Stimulated activated CD8-positive, alpha-beta memory T cell treated with anti-CD3 and anti-CD28 coated beads, Interleukin-7, amount 100 ng/mL, for 48 hours (primary cell): ENCODE measurements at places on chromosomes 2 and 18.
A peak's percentile ranks its signal among the peaks of the same experiment; 100 is the strongest.

GRCh38 chr2:64311191-64311910, 142.6 kb upstream of the LGALSL start:
- DNase-seq: no peak

DNA sequence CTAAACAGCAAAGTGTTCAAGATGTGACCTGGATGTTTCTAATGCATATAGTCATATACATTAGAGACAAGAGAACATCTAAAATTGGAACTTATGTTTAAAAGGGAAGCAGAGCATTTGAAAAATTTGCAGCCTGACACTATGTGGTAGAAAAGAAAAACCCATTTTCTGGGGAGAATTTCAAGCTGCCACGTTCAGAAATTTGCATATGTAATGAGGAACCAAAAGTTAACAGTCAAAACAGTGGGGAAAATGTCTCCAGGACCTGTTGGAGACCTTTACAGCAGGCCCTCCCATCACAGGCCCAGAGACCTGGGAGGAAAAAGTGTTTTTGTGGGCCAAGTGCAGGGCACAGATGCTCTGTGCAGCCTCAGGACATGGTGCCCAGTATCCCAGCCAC, 8.2 kb upstream of the TMEM18 start:
- no peak for DNase-seq

- no peak for DNase-seq
These were observed 198.5 kb upstream of the HDAC4 start for GRCh38 chr2:239599299-239599698.

- DNase-seq: no peak
These were observed at the start of gene VWC2L for GRCh38 chr2:214410918-214411554. VWC2L (plus strand) TSS chr2:214411054; CDS start chr2:214414194, 3,140 bp downstream.

GRCh38 chr2:147374423-147374811, 470.4 kb upstream of the ACVR2A start:
- no peak for DNase-seq

- no peak for DNase-seq
These were observed 41.2 kb upstream of the GCFC2 start for GRCh38 chr2:75751824-75752468.

DNA sequence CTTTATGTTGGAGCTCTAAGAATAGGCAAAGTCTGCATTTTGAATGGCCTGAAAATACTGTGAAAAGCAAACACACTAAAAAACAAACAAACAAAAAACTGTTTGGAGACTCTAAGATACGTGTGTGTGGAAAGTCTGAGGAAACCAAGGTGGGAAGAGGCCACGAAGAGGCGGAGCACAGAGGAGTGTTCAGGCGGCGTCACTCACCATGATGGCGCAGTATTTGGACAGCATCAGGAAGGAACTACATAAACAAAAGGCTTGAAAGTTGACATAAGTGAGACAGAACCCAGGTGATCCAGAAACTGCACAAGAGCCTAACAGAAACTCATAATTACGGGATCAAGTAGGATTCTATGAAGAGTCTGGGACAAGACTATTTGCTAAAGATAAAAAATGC, 50.8 kb upstream of the SOS1 start:
- DNase-seq: no peak

DNA sequence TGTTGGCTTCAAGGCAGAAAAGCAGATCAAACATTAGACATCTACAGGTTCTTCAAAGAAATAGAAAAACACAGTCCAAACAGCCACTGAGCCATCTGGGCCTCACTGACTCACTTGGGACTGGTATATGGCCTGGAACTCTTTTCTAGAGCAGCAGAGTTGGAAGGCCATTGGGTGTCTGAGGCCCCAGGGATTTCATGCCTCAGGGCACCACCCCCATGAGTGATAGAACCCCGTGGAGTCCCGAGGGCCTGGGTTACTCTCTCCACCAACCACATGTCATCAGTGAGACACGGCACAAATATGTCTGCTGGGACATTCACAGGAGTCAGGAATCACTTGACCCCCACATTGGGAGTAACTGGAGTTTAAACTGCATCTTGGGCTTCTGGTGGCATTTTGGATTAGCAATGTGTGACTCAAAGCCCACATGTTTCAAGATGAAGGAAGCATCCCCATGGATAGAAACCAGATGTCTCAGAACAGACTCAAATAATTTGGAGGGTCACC, 44.0 kb downstream of the CAPN13 start:
- no peak for DNase-seq

DNA sequence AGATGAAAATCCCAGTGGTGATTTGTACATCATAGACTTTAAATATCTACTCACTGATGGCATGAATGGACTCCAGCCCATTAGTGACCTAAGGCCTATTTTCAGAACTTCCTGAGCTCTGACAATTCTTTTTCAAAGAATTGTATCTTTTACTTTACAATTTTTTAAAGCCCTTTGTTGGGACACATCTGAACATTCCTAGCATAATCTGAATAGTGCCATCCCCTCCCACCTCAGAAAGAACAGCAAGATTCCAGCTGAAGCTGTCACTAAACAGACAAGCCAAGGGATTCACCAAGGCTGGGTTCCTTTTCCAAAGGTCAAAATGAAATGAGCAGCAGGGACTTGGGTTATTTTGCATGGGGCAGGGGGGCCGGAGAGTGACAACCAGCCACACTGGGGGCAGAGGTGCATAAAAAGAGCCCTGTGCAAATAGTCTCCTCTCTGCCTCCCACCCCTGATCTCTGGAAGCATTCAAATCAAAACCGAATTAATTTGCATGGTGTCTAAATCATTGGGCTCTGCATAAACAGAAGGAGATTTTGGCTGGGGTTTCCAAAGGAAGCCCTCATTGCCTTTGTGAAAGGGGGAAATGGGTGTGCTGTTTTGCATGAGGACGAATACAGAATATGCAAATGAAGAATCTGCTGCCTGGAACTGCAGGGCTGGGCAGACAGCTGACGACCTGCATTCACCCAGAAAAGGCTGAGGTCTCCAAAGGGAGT, 17.2 kb downstream of the EPHA4 start:
- no peak for DNase-seq

- no peak for DNase-seq
These were observed 196.7 kb upstream of the SIX2 start for GRCh38 chr2:45205985-45206384.

- no peak for DNase-seq
These were observed 50.3 kb upstream of the FOSL2 start for GRCh38 chr2:28342081-28342967.

DNA sequence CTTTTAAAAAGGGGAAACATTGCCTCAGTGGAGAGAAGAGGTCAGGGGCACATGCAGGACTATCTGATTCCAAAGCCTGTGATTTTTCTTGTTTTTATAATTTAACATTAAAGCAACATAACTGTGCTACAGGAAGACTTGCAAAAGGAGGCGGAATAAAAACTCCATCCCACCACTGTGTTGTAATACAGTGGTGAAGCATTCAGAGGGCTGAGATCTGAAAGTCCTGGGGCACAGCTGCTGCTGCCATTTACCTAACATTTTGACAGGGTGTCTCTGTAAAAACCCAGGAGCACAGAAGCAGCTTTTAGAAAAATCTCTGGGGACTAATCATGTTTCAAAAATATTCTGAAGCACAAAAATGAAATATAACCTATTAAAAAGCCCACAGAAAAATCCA, 97.6 kb downstream of the GRB14 start:
- DNase-seq: no peak

DNA sequence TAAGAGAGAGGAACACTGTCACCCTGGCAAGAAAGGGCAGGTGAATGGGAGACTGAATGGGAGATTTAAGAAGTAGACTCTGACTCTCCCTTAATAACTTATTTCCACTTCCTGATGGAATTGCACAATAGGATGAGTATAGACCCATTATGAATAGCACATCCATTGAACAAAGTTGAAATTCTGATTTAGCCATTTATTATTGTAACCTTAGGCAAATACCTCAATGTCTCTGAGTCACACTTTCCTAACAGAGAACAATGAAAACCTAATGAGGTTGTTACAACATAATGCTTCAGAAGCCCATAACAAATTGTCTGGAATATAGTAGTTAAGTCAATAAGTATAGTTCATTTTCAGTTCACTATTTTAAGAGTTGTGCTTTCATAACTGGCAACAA, 78.9 kb downstream of the NRXN1 start:
- no peak for DNase-seq

DNA sequence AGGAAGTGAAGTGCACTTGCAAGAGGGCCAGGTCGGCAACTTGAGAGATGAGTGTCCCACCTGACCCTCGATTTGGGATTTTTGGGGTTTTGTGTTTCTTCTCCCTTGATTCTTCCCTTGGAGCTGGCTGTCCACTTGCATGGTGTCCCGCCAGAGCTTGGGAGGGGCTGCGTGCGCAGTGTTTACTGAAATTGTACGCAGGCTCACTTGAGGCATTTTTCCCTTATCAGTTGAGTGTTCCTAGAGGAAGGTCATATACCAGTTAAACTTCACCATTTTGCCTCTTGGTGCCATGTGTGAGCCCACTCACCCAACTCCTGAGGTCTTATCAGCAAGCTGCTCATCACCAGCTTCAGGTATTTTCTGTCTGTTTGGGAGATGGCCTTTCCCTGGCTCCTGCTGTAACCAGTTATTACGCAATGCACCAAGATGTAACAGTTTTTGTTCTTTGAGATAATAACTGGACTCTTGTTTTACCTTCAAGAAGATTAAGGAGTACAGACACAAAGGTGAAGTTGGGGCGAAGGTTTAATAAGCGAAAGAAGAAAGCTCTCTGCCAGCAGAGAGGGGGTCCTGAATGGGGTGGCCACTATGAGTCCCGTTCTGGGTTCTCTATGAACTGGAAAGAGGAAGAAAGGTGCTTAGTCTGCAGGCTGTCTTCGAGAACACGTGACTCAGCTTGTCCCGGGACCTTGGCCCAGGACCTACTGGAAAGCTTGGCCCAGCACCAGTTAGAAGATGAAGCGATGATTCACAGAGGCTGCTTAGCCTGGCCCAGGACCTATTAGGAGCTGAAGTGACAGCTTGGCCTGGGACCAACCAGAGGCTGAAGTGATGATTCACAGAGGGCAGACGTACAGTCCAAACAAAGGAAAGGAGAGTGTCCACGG, 21.5 kb upstream of the TXNL4A start:
- DNase-seq: no peak

DNA sequence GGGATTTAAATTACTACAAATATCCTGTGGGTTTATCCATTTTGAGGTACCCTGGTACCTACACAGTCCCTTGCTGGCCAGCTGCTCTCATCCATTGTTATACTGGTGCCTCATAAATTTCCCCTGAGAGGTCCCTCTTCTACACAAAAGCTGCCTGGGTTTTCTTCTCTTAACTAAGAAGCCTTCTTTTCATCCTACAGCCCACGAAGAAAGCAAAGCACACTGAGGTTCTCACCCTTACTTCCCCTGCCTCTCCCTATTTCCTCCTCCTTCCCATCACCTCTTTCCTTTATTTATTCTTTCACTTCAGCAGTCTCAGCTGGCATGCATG, 154.9 kb downstream of the CSRNP3 start:
- no peak for DNase-seq

GRCh38 chr2:71532327-71532726, 79.0 kb downstream of the DYSF start:
- no peak for DNase-seq

DNA sequence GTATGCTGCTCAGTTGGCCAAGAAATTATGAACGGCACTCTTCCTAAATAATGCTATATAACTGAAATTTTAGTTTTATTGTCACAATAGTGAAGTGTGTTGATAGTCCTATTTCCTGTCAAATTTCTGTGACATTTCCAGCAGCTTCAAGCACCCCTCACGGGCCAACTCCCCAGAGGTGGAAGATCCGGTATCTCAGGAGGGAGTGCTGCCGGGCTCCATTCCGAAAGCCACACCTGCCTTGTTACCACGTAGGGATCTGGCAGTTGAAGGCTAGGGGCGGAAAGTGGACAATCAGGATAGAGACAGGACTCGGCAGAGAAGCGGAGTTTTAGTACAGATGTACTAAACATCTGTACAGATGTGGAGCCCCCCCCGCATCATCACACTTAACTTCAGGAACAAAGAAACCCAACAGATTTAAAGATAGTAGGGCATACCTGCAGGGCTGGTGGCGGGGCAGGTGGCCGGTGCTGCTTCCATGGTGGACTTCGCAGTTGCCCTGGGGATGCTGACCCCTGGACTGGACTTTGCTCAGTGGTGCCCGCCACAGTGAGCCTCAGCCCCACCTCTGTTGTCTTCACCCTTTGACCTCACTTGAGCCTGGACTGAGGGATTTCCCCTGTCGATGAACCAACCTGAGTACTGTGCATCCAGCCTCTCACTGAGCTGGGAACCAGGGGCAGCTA, 22.3 kb downstream of the ASAP2 start:
- no peak for DNase-seq

GRCh38 chr2:156430980-156431358, 5.2 kb upstream of the GPD2 start:
- no peak for DNase-seq

GRCh38 chr2:15049096-15049993, 416.8 kb downstream of the LRATD1 start:
- no peak for DNase-seq

DNA sequence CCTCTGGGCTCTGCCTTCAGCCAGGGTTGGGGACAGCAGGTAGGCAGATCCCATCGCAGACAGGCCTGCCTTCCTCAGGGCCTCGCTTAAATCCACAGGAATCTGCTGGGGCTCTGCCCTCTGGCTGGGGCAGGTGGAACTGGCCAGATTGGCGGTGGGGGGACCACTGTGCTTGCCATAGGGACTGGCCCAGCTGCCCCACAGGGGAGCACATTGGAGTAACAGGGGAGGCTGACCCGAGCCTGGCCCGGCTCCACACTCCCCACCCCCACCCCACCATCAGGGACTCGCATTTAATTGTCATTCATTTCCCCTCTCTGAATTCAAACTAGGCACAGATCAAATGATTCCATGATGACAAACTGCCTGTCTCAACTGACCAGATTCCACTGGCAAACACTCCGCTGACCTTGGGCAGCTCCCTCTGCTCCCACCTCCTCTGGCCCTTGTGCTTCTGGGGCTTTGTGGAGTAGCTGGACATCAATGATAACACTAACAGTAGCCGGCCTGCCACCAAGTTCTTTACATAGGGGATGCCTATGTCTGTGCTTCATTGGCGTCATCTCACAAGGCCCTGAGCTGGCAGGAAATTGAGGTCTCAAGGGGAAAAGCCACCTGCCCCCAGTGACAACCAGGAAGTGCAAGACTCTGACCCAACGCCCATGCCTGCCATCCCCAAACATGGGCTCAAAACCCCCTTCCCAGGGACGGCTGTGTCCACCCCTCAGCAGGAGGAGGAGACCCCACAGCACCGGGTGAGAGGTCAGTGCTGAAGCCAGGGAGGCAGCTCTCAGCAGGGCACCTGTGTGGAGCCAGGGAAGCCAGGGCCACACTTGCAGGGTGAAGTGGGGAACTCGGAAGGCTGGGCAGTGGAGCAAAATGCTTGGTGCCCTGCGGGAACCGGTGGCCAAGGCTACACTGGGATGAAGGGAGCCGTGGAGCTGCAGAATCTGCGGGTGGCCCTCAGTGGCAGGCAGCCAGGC, 2.1 kb upstream of the B3GNT7 start:
- peak; percentile 45 for DNase-seq
